NCI-H1105 treated with DMSO at 0.1 percent for 48 hours (cell line): ENCODE measurements at places on chromosomes 5 and 9.

DNA sequence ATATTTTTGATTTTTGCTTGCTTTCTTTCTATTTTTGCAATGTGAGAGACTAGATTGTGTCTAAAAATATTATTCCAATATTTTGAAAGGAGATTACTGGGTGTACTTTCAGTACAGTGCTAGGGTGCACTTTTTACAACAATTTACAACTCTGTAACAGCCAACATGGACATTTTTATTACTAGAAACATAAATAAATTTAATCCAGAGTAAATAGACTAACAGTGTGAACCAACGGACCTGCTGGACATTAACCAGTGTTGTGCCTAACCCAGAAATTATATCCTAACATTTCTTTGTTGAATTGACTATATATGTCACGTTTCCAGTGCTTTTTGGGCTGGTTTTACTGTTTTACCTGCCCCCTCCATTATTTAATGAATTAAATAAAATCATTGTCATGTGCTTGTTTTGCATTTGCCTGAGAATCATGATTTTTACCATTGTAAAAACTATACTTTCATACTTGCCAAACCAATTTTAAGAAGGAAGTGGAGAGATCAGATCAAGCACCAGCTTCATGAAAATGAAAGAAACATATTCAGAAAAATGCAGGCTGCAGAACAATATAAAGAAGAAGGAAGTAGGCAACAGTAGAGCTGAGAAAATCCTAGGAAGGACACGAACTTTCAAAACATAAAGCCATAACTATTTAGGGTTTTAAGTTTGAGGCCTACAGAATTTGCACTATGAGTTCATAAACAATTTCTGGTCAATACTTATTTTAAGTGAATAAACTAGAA, 400.8 kb upstream of the PIK3R1 start:
- no peak for DNase-seq

DNA sequence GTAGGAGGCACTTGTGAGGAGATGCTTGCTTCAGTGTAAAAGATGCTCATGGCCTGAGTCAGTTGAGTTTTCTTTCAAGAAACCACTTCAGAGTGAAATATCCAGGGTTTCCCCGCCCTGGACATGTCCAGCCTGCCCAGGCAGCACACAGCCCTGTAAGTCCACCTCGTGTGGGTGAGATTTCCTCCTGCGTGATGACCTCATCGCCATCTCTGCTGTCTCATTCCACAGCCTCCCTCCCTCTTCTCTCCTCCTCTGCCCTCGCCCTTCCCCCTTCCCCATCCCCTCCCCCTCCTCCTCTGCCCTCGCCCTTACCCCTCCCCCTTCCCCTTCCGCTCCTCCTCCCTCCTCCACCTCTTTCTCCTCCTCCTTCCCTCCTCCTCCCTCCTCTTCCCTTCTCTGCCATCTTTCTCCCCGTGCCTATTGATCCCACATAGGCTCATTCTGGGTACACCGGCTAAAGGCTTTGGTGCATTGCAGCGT, 34.0 kb upstream of the NCS1 start:
- DNase-seq, result no peak

DNA sequence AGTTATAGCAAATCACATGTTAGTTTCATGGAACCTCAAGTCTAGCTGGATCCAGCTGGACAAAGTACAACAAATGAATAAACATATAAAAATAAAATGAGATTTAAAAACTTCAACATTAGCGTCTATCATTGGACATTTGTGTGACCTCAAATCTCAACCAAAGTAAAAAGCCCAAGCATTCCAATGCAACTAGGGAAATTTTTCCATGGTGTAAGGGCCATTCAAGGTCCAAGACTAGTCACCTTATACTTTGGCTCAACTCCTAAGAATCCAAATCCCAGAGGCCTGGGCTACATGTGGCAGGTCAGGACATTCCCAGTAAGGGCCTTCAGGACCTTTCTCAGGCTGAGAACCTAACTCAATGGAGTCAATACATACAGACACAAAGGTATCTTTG, 137.4 kb upstream of the DMAC1 start:
- no peak for DNase-seq

DNA sequence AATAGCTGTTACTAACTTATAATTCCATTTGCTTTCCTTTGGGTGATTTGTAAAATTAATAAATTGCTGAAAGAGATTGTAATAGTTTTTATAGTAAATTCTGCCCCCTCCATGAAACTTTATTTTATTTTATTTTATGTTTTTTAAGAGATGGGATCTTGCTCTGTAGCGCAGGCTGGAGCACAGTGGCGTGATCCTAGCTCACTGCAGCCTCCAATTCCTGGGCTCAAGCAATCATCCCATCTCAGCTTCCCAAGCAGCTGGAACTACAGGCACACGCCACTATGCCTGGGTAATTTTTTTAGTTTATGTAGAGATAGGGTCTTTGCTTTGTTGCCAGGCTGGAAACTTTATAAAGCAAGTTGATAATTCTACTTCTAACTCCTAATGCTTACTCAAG, 395 bp downstream of the IL33 start:
- no peak for DNase-seq
